ENCODE measurements at places on chromosomes 3 and 15. TPM values are rescaled to one million over a fixed set of nuclear protein-coding genes. Genes with fewer than 3 reads are reported as not detected.

GRIP2 gene
- 8.9 TPM for total RNA-seq

GOLGA8H gene
- 0.52 TPM for total RNA-seq

STIMATE gene
- total RNA-seq, result 8.9 TPM

TNFSF10 gene
- 9.9 TPM for total RNA-seq

TGM4 gene
- total RNA-seq, result not detected

NANOGP8 gene
- not detected for total RNA-seq

MNS1 gene
- 0.52 TPM for total RNA-seq

GABRB3 gene
- 0.52 TPM for total RNA-seq

SLC28A2 gene
- total RNA-seq, result not detected

UCN2 gene
- total RNA-seq, result not detected

DGKG gene
- total RNA-seq, result 2.6 TPM

CRABP1 gene
- 8.9 TPM for total RNA-seq

SLC12A8 gene
- total RNA-seq, result 1.0 TPM

B3GALNT1 gene
- 18.8 TPM for total RNA-seq

CLDN1 gene
- total RNA-seq, result 1.6 TPM

SCAANT1 gene
- total RNA-seq, result not detected

C3orf49 gene
- not detected for total RNA-seq

P2RY14 gene
- total RNA-seq, result 1.6 TPM

COL6A5 gene
- total RNA-seq, result not detected

SOX14 gene
- total RNA-seq, result not detected

CACNA2D3 gene
- total RNA-seq, result 3.1 TPM

CCDC39 gene
- not detected for total RNA-seq

ATP8B4 gene
- 15.1 TPM for total RNA-seq

CRELD1 gene
- total RNA-seq, result 12.0 TPM

ZNF770 gene
- total RNA-seq, result 22.4 TPM

SLC12A1 gene
- not detected for total RNA-seq

ITIH1 gene
- total RNA-seq, result under 0.01 TPM

EDEM1 gene
- 5.7 TPM for total RNA-seq

TIMP4 gene
- 4.7 TPM for total RNA-seq

CSPG4 gene
- total RNA-seq, result 71.5 TPM

SH3BP5 gene
- 24.0 TPM for total RNA-seq

ACVR2B gene
- total RNA-seq, result 17.7 TPM

MAP2K1 gene
- 38.6 TPM for total RNA-seq
